ENCODE measurements at places on chromosomes 4 and X.

- DNase-seq, result no peak
These were observed 172.2 kb downstream of the HHIP start for GRCh38 chr4:144818136-144818535.

GRCh38 chrX:49202022-49202421 is 2.0 kb upstream of the SYP start:
- DNase-seq, result no peak

DNA sequence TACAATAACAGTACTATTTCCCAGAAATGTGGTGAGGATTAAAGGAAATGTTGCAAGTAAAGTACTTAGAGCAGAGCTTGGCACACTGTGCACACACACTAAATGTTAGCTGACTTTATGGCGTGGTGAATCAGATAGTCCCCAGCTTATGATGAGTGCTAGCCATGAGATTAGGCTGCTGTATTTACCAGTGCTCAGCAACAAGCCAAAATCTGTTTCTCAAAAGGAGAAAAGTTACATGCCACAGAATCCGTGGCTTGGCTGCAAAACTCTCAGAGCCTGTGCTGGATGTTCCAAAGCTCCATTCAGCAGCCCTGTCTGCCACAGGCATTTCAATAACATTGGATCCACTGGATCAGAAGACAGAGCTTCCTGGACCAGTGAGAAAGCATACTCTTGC is 12.8 kb upstream of the STBD1 start:
- DNase-seq, result no peak

DNA sequence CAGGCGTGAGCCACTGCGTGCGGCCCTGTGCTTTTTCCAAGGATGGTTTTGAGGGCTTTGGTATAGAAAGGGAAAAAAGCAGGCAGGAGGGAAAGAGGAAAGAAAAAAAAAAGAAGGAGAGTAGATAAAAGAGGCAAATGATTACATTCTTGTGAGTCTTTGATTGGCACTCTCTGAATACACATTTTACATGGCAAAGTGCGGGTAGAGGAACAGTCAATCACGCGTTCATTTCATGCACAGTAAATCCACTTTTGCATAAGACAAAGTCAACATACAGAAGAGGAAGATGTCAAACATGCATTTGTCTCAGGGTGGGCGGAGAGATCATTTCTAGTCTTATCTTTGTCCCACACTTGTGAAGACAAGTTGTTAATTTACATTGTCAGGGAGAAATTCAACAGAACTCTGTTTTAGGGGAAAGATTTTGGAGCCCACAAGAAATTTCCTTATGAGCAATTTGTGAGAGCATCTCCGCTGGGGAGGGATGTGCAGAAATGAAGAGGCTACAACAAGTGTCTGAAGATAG is 183.2 kb downstream of the DHRSX start:
- no peak for DNase-seq

DNA sequence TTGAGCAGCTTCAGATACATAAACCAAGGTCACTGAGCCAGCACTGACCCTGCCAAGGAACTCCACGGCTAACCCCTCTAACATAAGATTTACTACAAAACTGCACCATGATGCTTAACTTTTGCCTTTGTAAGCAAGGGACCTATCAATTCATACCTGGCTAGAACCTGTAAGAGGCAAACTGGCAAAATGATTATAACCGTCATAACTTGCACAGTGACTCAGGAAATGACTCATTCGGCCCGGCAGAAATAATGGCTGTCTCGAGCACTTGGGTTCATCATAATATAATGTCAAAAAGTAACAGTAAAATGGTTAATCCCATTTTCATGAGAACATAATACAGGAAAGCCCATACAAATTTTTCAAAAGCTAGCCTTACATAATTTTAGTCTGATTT is 17.2 kb downstream of the RASGEF1B start:
- peak; percentile 72 for DNase-seq

GRCh38 chrX:85569096-85569495 is 189.6 kb upstream of the POF1B start:
- no peak for DNase-seq

DNA sequence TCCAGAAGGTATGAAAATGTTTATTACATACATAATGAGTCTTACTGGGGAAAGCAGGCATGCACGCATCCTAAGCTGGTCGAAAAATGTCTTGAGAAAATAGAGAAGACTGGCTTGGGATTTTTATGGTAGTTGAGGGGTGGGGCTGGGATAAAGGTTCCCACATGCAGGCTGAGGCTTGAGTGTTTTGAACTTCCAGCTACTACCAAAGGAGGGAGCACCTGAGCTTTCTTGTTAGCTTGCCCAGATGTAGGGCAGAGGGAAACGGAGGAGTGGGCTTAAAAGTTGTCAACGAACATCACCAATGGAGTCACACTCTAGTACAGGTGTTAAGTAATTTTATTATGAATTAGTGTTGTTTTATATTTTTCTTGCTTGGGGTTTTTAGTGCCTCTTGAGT is 39.6 kb upstream of the SRPX start:
- peak; percentile 10 for DNase-seq

DNA sequence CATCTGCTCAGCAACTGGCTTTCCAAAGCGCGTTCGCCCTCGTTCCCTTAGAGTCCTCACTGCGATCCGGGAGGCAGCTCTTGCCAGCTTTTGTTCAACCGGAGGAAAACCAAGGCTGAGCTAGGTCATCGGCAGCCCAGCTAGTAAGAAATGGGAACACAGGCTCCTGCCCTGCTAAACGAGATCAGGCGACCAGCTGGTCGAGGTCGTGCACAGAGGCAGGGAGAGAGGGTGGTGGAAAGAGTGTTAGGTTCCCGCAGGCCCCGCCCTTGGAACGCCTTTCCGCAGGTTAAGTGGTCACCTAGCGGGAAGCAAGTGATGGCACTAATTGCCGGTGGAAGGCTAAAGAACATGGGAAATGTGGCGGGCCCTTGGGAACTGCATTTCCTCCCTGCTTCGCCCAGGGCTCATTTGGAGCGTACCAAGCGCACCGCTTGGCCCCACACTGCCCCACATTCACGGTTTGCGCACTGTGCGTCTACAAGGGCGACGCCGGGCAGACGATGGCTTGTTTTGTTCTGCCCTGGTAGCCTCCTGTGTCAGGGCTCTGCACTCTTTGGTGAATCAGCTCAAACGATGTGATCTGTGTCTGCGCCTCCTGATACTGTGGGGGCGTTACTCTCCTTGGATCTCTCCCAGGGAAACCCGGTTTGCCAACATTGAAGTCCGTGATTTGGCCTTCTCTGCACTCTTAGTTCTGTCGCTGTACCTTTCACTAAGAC is 7.2 kb upstream of the PRDM8 start:
- DNase-seq, result no peak

- DNase-seq, result no peak
These were observed 19.3 kb downstream of the SLC25A53 start for GRCh38 chrX:104137496-104137895.

- no peak for DNase-seq
These were observed 2.0 kb upstream of the THAP9 start for GRCh38 chr4:82898322-82899243.

All from activated CD4-positive, alpha-beta T cell treated with anti-CD3 and anti-CD28 coated beads, Interleukin-2, Interleukin-4, amounts not matched to agents 100 ng/mL and 50 ng/mL, durations not matched to agents 16 hours and 8 hours (primary cell).